ENCODE measurements at places on chromosomes 1 and 21.

DNA sequence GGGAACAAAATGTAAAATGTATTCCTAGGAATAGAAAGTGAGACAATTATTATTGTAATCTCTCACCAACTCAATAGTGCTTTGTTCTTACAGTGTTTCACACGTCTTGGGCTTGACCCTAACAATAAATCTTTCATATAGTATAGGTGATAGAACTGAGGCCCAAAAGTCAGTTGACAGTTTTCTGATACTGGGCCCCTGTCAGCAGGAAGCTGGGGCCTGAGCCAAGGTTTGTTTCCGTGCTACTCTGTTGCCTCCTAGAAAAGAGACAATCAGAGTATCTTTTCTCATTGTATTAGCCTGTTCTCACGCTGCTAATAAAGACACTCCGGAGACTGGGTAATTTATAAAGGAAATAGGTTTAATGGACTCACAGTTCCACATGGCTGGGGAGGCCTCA lies 5.0 kb downstream of the RRP1B start:
- DNase-seq: no peak

DNA sequence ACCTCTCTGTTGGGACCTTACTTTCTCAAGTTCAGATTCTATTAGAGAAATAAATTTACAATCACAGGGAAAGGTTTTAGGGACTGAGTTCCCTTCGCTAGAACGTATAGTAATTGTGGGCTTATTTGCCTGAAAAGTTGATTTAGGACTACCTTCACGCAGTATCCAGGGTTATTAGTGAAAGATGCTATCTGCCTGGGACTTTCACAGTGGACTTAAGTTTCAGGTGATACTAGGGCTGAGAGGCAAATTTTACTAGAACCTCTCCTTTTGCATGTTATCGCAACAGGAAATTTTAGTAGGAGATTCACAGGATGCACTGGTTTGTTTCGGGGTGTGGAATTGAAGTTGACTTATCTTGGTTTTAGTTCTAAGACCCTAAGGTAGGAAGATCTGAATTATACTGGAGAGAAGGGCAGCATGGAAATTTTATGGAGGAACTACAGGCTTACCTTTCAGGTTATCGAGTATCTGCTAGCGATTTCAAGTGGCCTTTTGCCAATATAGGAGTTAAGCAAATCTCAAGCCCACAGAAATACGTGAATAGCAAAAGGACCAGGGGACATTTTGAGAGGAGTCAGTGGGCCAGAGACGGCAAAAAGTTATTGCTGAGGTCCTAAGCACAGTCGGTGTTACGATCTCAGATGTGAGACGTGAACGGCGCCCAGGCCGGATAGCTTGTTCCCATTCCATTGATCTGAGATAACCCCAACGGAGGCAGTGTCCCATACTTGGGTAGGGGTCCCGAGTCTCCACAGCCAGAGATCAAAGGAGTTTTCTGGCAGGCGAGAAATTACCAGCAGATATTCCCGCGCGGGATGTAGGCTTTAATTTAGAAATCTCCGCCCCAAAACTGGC lies 723 bp upstream of the GNAI3 start:
- no peak for DNase-seq

DNA sequence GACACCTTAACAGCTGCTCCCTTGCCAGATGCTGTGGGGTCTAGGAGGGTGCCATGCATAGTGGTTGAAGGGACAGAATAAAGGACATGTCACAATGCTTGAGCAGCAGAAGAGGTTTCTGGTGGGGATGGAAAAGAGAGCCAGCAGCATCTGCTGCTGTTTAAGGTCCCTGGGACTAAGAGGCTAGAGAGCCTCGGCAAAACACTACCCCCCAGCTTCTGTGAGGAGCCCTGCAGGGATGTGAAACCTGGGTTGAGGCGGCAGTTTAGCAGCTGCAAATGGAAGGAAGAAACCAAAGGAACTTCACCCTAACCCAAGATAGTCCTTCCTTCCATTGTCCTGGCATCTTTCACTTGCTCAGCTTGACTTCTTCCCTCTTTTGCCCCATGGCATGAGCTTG lies 39.4 kb downstream of the PLXNA2 start:
- DNase-seq: no peak

DNA sequence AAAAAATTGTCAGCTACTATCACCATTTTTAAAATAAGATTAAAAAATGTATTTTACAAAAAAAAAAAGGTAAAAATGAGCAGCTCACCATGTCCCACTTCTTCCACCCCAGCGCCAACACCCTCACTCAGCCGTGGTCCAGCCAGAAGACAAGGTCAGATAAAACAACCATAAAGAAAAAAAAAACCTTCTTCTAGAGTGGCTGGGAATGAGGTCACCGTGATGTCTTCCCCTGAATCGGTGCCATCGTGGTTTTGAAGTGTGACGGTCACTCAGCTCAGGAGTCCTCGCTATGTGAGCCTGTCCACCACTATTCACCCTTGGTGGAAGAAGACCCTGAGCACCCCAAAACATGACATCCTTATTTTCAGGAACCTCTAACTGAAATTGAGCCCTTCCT lies 38.1 kb downstream of the B3GALT5 start:
- DNase-seq: no peak

DNA sequence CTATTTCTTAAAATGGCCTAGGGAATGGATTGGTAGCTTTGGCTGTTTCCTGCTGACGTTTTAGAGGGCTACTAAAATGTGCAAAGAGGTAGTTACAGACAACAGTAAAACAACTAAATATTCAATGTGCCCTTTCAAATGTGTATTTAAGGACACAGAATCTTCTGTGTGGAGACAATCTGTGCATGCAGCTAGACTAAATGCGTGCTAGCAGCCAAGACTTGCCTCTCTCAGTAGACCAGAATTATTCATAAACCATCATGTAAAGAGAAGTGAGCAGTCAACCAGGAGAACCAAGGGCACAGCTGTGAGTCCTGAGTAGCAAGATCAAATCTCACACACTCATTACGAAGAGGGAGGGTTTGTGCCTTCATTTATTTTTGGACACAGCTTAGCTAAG lies 160.2 kb upstream of the GREM2 start:
- no peak for DNase-seq

DNA sequence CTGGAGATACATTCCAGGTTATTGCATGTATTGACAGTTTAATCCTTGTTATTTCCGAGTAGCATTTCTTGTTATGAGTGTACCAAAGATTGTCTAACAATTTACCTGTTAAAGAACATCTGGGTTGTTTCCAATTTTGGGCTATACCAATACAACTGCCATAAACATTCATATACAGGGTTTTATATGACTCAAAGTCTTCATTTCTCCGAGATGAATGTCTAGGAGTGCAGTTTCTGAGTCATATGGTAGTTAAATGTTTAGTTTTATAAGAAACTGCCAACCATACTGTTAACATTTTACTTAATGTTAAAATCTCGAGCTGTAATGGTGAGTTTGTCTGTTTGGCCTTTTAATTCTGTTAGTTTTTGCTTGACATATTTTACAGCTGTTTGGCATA lies 10.0 kb downstream of the RAB4A start:
- no peak for DNase-seq

DNA sequence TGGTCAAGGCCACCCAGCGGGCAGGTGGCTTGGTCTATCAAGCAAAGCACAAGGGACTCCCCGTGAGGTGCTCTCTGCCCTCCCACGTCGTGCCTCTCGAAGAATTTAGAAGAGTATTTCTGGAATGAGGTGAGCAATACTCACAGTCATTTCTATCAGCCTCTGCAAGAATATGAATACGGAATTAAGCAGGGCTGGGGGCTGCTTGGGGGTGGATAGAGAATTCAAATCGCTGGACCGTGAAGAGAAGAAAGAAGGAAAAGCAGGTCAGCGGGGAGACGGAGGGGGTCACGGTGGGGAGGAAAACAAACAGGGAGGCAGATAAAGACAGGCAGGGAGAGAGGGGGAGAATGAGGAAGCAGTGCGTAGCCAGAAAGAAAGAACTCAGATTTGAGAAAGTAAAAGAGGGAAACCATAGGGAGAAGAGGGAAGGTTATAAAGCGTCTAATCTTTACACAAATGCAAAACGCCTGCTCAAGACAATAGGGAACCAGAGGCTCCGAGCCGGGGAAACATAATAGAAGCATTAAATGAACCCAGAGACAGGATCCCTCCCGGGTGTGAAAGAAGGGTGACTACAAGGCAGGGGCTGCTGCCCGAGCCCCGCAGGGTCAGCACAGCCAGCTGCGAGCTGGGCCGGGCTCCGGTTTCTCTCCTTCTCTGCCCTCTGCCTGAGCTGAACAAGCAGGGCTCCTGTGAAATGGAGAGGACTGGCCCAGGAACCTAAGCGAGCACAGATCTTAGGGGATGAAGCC lies 2.1 kb upstream of the EDN2 start:
- DNase-seq: no peak

DNA sequence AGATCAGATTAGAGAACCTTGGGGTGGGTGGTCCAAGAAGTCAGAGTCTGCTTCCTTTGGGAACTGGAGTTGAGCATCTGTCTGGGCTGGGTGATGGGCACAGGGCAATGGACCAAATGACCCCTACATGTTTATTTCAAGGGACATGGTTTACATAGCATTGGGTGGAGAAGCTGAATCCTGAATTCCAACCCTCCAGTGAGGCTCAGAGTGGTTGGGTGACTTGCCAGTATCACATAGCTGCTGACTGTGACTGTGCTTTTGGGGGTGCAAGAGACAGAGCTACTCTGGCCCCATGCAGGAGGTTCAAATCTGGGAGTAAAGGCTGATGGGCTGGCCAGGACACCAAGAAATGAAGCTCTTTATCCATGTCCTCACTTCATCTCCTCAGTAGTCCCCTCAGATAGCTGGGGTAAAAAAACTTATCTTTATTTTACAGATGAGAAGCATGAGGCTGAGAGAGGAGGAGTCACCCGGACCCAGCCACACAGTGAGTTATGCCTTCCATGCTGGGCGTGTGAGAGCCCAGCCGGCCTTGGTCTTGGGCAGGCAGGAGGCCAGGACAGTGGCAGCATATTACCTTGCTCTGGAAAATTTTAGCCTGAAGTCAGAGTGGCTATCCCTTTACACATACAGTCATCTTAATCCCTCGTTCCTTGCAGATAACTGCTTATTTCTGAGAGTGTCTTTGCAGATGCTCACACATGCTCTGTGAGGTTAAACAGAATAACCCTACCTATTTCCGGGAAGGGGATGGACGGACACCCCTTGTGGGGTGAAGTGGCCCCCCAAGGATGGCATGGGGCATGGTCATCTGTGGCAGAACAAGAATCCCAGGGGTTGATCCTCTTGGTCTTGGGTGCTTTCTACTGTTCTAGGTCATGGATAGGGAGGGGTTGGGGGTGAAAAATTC lies 2.8 kb upstream of the SERINC2 start:
- DNase-seq: no peak

GRCh38 chr1:10866321-10867093 lies 70.1 kb upstream of the CASZ1 start:
- no peak for DNase-seq

DNA sequence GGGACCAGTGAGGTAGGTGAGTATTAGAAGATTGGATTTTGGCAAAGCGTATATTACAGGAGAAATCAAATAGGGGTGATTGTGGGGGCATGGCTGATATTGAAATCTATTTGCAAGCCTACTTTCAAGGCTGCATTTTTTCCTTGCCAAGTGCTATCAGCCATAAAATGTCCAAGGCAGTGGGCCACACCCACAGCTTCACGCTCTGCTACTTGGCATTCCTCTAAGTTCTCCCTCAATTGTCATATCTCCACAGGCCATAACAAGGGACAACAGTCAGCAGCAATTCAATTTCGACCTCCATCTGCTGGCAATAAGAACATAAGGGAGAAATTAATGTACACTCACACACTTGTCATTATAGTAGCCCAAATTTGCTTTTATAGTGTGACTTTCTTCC lies 667.1 kb upstream of the PKN2 start:
- DNase-seq: no peak

GRCh38 chr1:189764391-189765320 lies 713.0 kb downstream of the BRINP3 start:
- no peak for DNase-seq

GRCh38 chr1:24557711-24558131 lies 1.8 kb downstream of the NCMAP start:
- DNase-seq: no peak

DNA sequence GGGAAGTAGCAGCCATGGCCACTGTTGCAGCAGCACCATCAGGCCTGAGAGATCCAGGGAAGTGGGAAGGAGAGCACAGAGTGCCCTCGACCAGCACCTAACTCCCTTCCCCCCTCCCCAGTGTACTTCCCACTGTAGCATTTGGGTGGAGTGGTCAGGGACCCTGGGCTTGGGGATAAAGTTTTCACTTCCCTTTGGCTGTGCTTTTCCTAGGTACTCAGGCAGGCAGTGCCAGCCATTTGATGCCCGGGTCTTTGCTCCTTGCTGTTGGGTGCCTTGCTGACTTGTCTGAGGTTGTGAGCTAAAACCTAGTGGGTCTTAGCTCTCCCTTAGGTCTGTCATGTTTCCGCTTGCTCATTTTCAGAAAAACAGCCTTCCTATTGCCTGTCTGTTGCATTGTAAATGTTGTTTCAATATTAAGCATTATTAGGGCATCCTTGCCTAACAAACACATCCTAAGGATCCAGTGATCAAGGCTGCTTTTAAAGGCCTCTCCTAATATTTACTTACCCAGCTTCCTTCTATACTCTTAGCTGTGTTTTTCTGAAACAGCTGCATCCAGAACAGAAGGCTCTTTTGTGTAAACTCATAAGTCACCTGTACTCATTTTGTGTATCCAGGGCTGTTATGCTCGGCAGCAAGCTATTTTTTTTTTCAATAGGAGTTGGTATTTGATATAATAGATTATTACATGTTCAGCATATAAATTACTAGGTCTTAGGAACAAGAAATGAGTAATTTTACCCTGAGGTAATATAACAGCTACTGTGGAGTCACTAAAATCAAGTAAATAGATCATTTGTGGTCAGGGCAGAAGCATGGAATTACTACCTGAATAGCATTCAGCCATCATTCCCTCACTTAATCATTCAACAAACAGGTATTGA lies 418.6 kb upstream of the PROX1 start:
- no peak for DNase-seq

- no peak for DNase-seq
These were observed 41.3 kb downstream of the CYP2J2 start for GRCh38 chr1:59885160-59885832.

DNA sequence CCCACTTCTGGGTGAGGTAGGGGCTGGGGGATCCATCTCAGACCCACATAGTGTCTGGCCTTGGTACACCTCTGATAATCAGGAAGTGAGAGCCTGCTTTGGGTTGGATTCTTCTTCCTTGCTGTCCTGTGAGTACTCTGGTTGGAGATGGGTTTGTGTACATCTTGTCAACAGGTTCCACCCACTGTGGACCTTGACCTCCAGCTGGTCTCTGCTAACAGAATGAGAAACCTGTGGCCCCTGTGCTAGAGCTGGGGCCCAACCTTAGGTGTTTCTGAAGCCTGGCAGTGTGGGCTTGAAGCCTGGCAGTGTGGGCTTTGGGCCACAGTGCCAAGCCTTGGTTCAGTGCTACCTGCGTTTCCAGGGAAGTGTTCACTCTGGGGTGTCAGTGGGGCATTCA lies 2.6 kb downstream of the ZBTB48 start:
- DNase-seq: no peak

GRCh38 chr1:19007491-19008441 lies 51.3 kb upstream of the IFFO2 start:
- DNase-seq: no peak

DNA sequence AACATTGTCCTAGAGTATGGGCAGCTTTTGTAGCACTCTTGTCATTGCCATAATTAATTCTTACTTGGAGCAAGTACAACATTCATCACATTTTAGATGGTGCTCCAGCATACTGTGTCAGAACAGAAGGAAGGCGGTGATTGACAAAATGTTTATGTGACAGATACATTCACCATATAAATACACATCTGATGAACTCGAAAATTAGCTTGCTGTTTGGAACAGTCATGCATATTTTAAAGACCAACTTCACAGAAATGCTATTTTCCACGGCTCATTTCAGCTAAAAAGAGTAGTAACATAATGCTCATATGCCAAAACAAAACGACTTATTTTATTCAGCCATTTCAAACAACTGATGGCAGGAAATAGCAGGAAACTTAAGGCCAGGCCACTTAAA lies 302.7 kb downstream of the MRPL39 start:
- DNase-seq: no peak
